Activated naive CD4-positive, alpha-beta T cell treated with anti-CD3 and anti-CD28 coated beads, Interleukin-2, amount 10 ng/mL, durations not matched to agents 5 hours and 36 hours (primary cell): ENCODE measurements at places on chromosomes 2 and 18. TPM values are rescaled to one million over a fixed set of nuclear protein-coding genes. Genes with fewer than 3 reads are reported as not detected.

CRYBA2 gene
- not detected for total RNA-seq

GPC1 gene
- 6.3 TPM for total RNA-seq

SNTG2 gene
- total RNA-seq: 1.0 TPM

CCL20 gene
- total RNA-seq: not detected

C2orf80 gene
- total RNA-seq: not detected

LAMA1 gene
- total RNA-seq: not detected

CHRNG gene
- total RNA-seq: not detected
